NCI-H1417 (cell line): ENCODE measurements at places on chromosomes 13 and 19.

- no peak for DNase-seq
Measured at GRCh38 chr13:97313551-97314260, 91.6 kb downstream of the MBNL2 start.

- DNase-seq: no peak
Measured at GRCh38 chr13:89846926-89847585, 1500.4 kb upstream of the MIR17HG start.

DNA sequence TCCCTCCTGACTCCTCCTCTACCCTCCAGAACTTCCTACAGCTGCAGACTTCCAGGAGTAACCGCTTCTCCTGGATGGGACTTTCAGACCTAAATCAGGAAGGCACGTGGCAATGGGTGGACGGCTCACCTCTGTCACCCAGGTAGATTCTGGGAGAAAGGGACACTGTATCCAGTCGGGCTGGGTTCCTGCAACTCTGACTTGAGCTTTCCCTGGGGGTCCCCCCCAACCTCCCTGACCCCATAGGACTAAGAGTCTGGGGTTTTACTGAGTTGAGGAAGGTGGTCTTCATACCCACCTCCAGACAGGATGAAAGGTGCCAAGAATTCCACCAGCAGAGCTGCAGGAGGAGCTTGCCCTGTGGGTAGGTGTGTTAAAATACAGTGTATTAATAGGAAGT lies 4.4 kb downstream of the CLEC4M start:
- no peak for DNase-seq

- no peak for DNase-seq
Measured at GRCh38 chr19:18993115-18993514, 40.2 kb downstream of the SUGP2 start.

DNA sequence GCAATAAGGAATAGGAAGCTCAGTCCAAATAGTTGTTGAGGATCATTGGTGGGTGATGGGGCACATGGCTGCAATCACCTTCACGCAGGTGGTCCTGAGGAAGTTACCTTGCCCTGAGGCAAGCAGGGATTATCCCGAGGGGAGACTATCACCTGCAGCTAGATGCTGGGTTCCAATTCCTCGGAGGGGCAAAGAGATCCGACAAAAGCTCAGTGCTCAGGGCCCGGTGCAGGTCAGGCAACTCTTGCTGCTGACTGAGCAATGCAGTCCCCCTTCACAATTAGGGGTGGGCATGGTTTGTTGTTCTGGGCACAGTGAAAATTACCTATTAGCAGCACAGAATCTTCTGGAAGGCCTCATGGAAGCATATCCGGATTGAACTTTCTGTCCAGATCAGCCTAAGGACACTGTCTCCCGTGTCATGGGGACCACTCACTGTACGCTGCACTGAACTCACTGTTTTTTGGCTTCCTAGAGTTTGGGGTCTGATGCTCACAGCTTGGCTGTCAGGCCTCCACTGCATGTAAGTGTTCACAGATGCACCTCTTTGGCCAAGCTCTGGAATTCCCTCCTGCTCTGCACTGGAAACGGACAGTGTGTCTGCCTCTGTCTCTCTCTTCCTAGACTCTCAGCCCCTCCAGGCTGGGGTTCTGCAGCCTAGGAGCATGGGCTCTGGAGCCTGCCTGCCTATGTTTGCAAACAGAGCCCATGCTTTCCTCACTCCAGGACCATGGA lies 372.7 kb downstream of the ZNF536 start:
- no peak for DNase-seq

- peak; percentile 48 for DNase-seq
Measured at GRCh38 chr13:98324105-98324504, 147.0 kb upstream of the RNF113B start.

- no peak for DNase-seq
Measured at GRCh38 chr13:36436811-36437210, 4.5 kb downstream of the CCNA1 start.

DNA sequence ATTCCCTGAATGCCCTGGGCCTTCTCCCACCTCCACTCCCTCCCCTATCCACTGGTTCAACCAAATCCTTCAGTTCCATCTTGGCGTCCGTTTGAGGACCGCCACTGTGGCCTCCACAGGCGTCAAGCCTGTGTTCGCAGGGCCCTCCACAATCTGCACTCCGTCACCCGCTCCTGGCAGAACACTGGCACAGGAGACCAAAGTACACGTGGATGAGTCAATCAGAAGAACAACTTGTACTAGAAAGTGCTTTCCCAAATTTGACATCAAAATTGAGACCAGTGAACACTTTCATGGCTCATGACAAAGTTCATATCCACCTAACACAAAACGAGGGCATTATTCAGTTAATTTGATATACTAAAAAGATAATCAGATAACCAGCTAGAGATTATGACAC lies 6.5 kb upstream of the CDC16 start:
- no peak for DNase-seq

DNA sequence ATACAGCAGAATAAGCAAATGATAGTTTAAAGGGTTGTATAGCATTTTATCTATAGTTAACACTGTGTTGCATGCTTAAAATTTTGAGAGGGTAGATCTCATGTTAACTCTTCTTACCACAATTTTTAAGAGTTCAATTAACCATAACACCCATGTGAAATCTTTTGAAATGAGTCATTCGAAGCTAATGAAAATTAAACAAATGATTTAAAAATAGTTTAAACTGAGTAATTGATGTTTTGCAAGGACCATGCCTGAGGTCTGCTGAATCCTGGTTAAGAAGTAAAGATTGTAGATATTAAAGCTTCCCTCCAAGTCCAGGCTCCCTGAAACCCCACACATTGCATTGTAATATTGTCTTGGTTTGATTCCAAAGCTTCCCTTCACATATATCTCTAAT lies 176.7 kb upstream of the RNF113B start:
- no peak for DNase-seq

DNA sequence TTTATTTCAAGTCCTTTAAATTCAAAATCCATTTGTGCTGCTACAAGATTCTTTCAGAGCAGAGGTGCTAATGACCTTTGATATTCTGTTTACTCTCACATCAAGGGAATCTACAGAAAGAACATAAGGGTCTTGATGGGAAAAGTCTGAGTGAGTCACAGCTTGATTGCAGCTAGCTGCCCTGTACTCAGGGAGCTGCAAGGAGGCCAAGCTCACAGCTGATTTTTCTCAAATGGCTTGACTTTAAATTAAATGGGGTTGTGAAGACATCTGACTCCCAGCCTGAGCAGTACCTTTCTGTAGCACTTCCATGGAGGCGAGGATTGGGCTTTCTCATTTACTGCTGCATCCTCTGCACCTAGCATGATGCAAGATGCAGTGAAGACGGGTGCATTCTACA lies 62.5 kb downstream of the RAP2A start:
- no peak for DNase-seq

DNA sequence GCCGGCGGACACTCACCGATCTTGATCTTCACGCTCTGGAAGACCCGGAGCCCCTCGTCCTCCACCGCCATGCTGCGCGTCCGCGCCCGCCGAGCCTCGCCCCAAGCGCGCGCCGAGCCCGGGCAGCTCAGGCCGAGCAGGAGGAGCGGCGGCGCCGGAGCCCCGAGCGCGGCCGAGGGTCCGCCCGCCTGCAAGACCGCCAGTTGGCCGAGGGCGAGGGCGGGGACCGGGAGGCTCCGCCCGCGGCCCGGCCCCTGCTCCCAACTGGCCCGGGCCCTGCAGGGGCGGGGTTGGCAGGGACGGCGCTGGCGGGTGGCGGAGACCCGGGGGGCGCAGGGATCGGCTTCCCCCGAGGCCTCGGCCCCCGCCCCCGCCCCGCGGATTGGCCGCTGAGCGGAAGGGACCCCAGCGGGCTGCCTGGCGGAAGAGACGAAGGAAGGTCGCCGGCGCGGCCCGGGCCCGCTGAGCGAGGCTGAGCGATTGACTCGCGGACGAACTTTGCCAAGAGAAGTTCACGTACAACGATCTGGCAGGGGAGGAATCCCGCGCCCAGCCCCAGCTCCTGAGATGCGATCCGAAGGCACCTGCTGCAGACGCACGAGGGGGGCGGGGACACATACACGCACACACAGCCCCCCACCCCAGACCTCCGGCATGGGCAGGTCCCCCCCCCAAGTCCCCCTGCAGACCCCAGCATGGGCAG lies at the start of gene RASA3:
TSS of gene RASA3 (minus strand) at position 205 of the 703 bp plus-strand sequence. CDS start at position 71, 134 bp downstream.
- DNase-seq: peak; percentile 93

- peak; percentile 73 for DNase-seq
Measured at GRCh38 chr13:111852725-111853518, 214.0 kb upstream of the SOX1 start.

- DNase-seq: no peak
Measured at GRCh38 chr19:7215176-7215575, 79.0 kb downstream of the INSR start.

GRCh38 chr19:55369653-55370304 lies 484 bp downstream of the IL11 start:
- DNase-seq: peak; percentile 66

GRCh38 chr13:111165241-111166010 lies 50.3 kb downstream of the ARHGEF7 start:
- peak; percentile 56 for DNase-seq

DNA sequence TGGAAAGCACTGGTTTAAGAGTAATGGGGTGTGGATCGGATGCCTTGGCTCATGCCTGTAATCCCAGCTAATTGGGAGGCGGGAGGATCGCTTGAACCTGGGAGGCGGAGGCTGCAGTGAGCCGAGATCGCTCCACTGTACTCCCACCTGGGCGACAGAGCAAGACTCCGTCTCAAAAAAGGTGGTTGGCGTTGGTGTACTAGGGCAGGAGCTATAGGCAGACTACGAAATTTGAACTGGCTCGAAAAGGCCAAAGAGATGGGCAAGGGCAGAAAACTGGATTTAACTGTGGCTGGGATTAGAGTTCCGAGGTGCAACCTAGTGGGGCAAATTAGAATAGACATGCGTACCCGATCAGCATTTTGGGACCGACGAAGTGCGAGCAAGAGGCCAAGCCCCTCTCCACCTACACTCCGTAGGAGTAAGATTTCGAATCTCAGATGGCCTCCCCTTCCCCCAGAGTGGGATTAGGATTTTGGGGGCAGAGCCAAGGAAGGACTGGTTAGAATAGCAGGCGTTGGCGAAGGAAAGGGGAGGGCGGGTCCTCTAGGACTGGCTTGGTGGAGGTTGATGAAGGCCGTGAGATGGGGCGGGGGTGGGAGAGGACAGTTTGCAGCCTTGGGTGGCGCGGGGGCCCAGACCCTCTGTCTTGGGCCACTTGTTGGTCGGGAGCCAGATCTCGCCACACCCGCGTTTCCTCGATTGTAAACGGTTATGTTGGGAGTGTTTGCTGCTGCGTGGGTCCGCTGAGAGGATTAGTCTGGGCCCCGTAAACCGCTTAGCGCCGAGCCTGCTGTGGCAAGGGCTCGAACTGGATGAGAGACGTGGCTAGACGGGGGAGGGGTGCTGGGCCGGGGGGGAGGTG lies 2.0 kb upstream of the INAFM1 start:
- no peak for DNase-seq

GRCh38 chr19:1863638-1864479 lies 480 bp upstream of the KLF16 start:
- peak; percentile 99 for DNase-seq

- DNase-seq: no peak
Measured at GRCh38 chr19:48955308-48955958, 758 bp downstream of the BAX start.

DNA sequence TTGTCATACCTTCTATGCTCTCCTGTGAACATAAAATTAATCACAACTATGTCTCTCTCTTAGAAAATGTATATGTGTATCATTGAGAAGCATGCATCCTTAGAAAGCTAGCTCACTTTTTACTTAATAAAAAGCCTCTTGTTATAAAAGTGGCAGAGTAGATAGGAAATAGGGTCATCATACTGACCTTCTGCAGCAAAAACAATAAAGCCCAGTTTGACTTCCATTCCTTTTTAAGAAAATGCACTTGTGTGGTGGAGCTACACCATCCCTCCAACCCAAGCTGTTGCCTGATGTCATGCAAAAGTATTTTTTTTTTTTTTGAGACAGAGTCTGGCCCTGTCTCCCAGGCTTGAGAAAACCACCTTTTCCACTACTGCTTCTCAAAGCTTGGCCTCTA lies 393.3 kb downstream of the LIG4 start:
- no peak for DNase-seq

DNA sequence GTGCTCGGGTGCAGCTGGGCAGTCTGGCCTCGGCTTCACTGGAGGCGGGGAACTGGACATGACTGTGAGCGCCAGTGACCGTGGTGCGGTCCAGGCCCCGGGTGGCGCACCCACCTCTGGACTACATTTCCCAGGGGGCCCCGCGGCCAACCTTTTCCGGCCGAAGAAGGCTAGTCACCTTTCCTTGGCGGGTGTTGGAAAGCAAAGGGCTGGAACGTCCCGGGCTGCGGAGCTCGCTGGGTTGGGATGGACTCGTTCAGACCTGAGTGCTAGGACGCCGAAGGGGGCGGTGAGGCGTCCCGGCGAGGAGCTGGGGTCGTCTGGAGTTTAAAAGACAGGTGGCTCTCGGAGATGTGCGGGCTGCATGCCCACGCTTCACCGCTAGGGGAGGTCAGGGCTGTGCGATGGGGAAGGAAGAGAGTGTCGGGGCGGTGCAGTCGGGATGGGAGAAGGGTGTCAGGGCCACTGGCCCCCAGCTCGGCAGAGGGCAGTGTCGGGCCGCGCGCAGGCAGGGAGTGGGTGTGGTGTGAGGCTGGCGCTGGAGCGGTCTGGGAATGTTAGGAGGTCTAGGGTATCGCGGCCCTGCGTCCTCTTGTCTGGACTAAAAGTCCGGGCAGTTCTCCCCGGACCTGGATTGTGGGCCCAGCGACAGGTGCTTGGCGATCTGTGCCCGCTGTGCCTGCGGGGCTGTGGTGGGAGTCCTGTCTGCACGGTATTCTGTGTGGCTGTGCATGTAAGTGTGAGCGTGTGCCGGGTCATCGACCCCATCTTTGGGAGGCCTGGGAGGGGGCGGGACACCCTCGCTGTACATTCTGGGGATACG lies 57.1 kb downstream of the ZNF568 start:
- no peak for DNase-seq

- DNase-seq: no peak
Measured at GRCh38 chr19:38606131-38606530, 11.6 kb downstream of the MAP4K1 start.

DNA sequence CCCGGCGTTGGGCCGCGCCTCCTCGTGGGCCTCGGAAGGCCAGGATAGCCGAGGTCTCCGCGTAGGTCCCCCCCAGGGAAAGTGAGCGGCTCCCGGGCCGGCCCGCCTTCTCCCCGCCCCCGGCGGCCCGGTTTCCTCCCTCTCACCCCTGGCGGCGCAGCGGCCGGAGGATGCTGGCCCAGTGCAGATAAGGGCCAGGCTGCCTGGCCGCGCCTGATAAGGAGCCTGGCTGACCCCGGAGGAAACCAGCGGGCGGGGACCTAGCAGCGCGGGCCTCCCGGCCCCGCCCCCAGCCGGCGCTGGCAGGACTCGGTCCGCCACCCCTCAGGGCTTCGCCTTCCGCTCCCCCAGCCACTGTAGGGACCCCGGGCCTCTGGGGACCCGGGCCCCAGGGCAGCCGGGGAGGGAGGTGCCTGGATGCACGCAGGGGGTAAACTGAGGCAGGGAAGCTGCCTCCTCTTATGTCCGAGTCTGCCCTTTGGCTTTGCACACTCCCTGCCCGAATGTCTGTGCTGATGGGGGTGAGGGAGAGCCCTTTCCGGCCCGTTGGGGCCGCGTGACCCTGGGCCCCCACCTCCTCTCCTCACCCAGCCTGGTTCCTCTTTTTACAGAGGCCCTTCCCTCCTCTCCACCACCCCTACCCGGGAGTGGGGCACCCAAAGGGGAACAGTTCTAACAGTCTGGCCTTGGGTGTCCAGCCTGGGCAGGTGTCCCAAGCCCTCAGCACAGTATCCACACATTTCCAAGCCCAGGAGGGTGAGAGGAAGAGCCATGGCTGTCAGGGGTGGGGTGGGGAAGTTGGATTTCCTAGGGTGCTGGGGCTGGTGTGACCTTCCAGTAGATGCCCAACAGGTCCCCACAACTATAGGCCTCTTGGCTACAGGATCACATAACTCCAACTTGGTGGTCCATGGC lies at the start of gene LYL1:
TSS of gene LYL1 (minus strand) at position 193 of the 915 bp plus-strand sequence. CDS start 1,687 bp downstream, outside the sequence.
- no peak for DNase-seq

- DNase-seq: no peak
Measured at GRCh38 chr13:23724196-23724970, 154.2 kb downstream of the TNFRSF19 start.
